ENCODE measurements at places on chromosomes 1 and 21.

- DNase-seq: peak; percentile 6
These were observed at the start of gene PLA2G4A for GRCh38 chr1:186828611-186829454. Gene PLA2G4A (plus strand): TSS chr1:186828949. CDS start chr1:186854355, 25,406 bp downstream.

DNA sequence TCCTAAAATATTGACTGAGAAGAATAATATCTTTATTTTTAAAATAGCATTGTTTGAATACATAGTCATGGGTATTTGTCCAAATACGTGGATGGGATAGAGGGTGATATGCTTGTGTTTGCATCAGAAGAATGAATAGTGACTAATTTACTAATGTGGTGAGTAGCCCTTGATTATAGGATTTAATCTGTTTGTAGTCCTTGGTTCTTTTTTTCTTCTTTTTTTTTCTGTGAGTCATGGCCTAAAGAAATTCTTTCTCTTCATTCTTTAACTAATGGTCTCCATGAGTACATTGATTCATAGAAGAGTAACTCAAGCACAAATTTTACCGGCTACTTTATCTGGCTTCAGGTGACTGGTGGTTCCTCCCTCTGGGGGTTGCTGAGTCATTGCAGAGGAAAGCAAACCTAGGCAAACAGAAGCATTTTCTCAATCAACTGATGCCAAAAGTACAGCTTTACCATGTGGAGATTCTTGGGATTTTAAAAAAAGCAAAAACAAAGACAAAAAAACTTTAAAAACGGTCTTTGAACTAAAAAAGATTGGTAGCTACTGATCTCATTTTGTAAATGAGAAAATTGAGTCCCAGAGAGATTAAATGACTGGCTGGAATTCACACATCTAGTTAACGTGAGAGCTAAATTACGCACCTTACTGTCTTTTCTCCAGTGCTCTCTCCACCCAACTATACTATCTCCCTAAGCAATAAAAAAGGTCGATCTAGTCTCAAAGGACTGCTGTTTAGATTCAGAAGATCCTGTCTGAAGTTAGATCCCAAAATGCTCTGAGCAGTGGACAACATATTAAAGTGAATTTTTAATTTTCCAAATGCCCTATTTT lies 40.5 kb downstream of the AK5 start:
- no peak for DNase-seq

- DNase-seq: no peak
These were observed 94.0 kb downstream of the IFI44 start for GRCh38 chr1:78743626-78744025.

GRCh38 chr1:66633159-66633558 lies 99.2 kb downstream of the SGIP1 start:
- DNase-seq: no peak

DNA sequence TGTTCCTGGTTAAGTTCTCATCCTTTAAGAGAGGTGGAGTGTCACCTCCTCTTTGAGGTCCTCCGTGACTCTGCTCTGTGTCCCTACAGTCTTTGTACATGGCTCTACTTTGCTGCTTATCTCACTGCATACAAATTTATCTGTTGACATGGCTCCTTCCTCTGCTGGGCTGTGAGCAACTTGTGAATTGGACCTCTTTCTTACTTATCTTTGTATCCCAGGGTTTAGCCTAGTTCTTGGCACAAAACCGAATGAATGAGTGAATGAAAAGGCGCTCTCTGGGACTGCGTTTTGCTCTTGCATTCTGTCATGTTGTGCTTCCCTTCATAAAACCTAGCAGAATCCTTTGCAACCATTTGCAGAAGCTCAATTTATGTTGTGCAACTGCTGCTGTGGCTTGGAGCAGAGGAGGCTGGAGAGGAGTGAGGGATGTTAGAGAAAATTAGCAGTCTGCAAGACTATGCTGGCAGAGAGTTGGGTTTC lies 12.4 kb downstream of the SLC26A9 start:
- DNase-seq: no peak

DNA sequence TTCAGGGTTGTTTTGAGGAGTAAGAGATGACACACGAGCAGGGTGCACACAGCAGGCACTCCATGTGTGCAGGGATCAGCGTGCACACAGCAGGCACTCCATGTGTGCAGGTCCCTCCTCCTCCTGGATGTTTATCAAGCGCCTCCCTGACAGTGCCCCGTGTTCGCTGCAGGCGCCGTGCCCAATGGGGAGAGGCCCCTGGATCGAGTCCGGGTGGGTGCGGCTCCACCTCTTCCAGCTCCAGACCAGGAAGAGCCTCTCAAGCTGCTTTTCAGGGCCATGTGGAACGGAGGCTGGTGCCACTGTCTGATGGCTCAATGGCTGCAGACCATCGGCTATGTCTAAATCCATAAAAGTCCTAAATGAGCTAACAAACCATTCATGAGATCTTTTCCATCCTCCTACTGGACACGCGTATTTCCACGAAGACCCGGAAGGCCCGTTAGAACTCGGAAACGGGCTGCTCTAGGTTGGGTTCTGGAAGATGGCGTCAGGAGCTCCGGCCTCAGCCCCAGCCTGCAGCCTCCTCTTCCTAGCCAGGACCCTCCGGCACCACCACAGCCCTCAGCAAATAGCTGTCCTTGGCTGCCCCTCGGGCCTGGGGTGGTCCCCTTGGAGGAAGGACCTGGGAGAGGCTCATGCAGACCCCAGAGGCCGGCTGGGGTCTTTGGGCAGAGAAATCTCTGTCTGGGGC lies 36.0 kb downstream of the RRP1 start:
- no peak for DNase-seq

- no peak for DNase-seq
These were observed 46.0 kb downstream of the KCNJ6 start for GRCh38 chr21:37870221-37870620.

- no peak for DNase-seq
These were observed 4.5 kb upstream of the COP1 start for GRCh38 chr1:176211396-176212165.

DNA sequence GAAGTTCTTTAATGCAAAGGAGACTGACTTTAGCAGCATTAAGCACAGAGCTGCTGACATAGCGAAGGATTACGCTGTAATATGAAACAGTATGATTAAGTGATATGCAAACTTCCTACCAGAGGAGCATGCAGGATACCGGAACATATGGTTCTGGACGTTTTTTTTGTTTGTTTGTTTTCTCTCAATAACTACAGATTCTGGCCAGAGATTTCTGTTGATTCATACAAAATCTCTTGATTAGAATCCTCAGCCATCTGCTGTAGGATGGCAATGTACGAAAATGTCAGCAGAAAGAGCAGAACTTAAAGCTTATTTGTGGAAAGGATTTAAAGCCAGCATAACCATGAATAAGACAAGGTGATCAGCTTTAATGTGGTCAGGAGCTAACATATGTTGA lies 970.7 kb downstream of the KCNT2 start:
- no peak for DNase-seq

DNA sequence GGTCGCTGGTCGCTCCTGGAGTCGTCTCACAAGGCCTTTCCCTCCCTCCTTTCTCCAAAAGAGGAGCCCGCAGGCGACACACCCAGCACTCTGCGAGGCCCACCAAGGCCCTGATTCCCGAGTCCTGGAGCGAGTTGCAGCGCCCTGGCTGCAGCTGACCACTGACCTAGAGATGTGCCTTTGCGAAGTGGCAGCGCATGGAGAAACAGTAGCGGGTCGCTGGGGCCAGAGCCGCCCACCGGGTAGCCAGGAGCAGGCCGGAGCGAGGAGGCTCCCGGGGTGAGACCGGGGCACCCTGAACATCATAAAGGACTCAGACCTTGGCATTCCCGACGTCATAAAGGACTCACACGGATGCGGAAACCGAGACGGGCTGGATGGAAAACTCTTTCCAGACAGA lies 10.3 kb upstream of the NBPF11 start:
- no peak for DNase-seq

DNA sequence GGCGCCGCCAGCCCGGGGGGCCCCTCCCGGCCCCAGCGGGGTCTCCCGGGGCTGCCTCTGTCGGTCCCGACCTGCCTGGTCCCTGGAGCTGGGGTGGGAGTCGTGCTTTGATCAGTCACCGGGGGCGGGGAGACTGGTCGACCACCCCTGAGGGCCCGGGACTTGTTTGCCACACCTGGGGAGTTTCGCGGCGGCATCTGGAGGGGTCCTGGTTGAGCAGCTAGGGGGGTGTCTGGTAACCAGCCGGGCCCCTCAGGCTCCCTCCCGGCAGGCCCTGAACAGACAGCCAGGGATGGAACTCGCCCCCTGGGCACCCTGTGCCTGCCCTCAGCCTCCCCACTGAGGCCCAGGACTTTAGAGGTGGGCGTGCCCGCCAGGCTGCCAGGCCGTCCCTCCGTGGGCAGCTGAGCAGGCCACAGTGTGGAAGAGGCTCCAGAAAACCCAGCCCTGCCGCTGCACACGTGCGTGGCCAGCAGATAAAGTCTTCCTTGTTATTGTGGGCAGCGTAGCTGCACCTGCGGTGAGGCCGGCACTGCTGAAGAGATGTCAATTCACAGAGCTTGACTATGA lies 13.3 kb upstream of the SAMD11 start:
- peak; percentile 8 for DNase-seq

DNA sequence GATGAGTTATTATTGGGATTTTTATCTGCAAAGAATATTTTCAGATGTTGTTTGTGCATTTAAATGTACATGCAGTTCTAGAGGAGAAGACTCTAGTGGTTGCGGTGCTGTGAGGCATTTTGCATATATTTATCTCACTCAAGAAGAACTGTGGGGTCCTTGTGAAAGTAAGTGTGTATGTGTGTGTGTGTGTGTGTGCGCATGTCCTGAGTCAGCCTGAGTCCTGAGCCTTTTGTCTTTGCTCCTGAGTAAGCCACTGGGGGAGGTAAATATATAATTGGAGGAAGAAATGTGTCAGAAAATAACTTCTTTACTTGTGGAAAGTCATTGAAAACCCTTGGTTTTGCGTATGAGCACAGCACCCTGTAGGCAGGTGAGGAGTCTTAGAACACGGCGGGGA lies 55.6 kb upstream of the CD34 start:
- DNase-seq: no peak

- DNase-seq: no peak
These were observed 185.3 kb upstream of the POU3F1 start for GRCh38 chr1:38231941-38232340.

All from 8988T (cell line).